D721Med (cell line): ENCODE measurements at places on chromosomes 2 and 18.

- no peak for DNase-seq
Measured at GRCh38 chr2:121532347-121532766, 1.7 kb downstream of the RNU4ATAC start.

DNA sequence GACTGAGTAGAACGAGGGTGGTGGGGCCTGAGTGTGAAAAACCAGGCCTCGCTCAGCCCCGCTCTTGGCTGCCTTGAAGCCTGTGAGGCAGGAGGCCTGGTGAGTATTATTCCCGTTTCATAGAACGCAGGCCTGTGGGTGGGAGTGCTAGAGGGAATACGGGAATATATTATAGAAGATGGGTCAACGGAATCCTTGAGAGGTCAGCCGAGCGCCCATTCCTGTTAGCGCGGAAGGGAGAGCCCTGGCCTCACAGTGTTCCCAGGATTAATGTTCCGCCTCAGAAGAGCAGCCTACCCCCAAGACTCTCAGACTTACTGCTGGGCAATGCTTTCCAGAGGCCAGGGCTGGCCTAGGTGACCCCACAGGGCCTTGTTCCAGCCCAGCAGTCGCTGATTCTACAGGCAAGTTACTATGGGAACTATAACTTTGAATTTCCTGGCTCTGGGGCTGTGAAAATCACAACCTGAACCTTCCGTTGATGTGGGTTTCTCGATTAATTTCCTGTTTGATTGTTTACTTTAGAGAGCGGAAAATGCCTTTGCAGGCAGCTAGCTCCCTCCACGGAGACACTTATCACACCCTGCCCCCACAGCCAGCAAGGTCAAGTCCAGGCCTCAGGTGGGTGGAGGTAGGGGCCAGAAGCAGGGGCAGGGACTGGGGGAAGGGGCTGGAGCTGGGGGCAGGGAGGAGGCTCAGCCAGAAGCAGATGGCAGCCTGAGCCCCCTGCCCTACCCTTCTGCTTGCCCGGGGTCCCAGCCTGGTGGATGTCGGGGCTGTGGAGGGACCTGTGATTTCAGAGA, 108.3 kb downstream of the SMAD7 start:
- DNase-seq = no peak

DNA sequence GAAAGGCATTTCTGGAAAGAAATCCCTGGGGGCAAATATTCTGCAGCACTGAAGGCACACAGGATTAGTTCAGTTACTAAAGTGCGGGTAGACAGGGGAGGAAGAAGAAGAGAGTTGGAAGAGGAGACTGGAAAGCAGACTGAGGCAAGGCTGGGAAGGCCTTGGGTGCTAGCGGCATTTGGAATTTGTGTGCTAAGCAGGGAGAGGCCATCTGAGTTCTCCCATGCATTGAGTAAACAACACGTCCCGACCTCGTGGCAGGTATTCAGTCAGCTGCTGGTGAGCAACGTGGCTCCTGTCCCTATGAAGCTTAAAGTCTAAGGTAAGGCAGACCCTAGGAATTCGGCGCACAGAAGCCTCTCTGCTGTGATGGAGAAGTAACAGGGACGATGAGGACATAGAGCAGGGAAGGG, 30.7 kb downstream of the ATP8B1 start:
- DNase-seq = no peak

DNA sequence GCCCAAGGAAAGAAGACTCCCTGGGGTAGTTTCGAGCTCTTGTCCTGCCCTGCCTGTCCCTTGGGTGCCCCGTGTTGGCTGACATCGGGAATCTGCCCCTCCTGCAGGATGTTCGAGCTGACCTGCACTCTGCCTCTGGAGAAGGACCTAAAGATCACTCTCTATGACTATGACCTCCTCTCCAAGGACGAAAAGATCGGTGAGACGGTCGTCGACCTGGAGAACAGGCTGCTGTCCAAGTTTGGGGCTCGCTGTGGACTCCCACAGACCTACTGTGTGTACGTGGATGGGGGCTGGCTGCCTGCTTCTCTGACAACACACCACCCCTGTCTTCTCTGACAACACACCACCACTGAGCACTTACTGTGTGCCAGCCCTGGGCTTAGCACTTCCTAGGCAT, 210.8 kb downstream of the DYSF start:
- DNase-seq = no peak

DNA sequence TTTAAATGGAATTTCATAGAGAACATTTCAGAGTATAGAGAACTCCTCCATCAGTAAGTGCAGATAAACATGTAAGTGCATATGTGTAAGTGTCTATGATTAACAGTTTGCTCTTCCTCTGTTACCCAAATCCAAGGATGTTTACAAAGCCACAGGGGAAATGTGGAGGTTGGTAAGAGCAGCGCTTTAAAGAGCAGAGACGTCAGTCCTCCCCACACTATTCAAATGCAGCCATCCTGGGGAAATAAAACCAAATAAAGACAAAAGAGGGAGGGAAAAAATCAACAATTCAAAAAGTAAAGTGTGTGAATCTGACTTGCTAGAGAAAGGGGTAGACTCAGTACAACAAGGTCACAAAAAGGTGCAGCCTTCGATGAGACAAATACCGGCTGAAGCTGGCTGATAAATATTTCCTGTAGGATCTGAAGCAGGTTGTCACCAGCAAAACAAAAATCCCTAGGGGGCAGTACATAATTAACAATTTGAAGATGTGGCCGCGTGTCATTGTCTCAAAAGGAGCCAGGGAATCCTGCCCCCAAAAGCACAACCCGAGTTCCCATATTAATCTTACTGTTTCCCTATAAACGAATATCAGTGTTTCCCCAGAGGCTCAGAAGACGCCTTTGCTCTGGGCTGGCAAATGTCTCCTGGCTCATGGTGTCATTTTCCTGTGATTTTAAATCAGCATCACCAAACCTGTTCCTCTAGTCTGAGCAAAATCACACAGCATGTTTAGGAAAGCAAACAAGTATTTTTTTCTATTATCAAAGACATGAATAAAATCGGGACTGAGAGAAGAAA, 216.5 kb downstream of the CDCA7 start:
- no peak for DNase-seq

DNA sequence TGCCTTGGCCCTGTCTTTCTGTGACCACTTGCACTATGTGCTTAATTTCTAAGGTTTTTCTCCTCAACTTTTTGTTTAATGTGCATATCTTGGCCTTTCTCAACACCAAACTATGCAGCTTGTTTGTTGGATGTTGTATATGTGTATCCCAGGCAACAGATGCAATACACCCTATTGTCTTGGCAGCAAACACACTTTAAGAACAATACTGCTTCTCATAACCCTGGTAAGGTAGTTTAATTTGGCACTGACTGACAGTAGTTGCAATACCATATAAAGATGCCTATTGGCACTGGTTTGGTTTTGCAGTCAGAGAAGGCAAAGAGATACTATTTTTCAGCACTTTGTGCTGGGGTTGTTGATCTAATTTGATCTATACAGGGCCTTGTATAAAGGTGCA, 360.7 kb upstream of the CWC22 start:
- DNase-seq = no peak

DNA sequence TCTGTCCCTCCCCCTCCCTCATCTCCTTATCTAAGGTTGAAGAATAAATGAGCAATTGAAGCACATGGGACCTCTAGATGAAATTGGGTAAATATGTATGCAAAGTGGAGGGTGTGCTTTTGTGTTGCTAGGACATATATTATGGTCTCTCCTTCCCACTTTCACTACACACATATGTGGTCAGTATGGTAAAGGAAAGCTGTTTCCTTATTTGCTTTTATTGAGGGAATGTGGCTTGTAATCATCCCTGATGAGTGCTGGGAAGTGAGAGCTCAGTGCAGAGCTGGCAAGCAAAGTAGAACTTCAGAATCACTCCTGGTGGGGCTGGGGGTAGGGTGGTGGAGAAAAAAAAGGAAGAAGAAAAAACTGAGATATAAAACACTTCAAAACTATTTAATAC, 189.9 kb upstream of the ATP5MC3 start:
- DNase-seq = no peak

DNA sequence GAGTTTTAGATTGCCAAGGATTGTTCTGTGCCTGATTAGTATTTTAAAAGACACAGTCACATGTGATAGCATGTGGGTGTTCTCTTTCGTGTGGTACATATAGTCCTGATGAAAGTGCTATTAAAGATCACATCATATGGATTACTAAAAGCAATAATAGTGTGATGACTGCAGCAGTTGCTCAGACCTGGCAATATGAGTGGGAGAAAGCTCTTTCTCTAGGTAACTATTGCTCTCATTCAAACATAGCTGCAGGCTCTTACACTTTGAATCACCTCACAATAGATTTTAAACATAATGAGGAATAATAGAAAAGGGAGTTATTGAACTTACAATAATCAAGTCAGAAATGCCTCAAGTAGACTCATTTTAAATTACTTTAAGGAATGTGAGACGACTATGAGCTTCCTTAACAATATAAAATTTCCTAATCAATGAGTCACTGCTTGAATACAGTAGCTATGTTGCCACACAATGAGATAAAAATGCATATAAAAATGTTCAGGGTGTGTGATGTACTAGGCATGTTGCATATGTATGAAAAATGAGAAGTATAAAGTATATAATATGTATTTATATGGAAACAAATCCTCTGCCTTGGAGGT, 452.1 kb downstream of the TMX3 start:
- no peak for DNase-seq
